ENCODE measurements at places on chromosomes 6 and 20. TPM values are rescaled to one million over a fixed set of nuclear protein-coding genes. Genes with fewer than 3 reads are reported as not detected.

DNA sequence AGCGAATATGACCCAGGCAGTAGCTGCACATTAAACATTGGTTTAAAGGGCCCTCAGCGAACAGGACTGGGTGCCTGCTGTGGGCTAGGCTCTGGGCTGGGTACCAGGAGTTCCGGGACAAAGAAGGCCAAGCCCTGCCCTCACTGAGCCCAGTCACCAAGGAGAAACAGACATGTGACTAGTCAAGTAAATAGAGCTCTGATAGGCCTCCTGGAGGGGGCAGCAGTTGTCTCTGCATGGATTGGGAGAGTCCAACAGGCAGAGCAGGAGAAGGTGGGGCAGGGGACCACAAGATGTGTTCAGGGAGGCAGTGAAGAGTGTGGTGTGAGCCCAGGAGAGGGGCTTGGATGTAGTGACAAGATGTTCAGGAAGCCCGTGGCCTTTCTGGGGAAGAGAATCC, 3.1 kb downstream of the HM13 start:
- DNase-seq, result no peak

DNA sequence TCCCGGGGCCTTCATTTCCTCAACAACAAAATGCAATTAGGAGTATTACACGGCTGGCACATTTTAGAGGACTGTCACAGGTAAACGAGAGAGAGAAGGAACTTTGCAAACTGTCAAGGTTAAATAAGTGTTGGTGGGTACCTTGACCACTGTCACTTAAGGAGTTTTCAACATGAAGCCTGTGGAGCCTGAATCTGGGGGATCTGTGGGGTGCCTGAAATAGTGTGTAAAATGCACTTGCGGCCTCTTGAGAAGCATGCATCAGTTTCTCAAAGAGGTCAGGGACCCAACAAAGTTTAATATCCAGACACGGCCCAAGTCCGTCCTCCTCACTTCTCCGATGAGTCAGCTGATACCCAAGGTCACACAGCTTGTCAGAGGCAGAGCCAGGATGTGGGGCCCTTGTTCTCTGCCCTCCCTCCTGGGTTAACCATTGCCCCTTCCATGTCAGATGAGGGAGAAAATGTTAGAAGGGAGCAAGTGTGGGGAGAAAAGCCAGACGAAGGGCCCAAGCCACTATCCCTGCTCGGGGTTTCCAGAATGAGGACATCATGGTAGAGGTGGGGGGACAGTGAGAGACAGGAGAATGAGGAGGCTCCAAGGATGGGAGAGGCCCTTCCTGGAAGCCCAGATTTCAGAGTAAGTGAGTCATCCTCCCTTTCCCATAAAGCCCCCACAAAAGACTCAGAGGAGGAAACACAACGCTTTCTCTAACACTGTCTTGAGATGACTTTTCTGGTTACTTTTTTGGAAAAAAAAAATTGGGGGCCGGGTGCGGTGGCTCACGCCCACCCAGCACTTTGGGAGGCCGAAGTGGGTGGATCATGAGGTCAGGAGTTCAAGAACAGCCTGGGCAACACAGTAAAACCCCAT, 42.2 kb downstream of the C6orf132 start:
- no peak for DNase-seq

DNA sequence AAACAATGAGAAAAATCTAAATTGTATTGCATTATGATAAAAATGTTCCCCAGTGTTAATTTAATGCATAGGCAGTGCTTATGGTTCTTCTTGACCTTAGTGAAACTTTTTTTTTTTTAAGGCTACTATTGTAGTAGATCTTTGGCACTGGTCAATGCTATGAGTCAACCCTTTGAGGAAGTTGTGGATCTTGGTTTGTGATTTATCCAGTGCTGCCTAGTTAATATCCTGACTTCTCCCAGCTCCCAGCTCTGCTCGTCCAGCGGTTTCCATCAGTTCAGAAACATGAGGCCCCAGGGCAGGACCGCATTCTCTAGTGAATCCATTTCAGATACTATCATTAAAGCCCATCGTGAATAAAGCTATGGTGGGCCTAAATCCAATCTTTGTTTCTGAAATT, 364.5 kb upstream of the JARID2 start:
- DNase-seq, result no peak

DNA sequence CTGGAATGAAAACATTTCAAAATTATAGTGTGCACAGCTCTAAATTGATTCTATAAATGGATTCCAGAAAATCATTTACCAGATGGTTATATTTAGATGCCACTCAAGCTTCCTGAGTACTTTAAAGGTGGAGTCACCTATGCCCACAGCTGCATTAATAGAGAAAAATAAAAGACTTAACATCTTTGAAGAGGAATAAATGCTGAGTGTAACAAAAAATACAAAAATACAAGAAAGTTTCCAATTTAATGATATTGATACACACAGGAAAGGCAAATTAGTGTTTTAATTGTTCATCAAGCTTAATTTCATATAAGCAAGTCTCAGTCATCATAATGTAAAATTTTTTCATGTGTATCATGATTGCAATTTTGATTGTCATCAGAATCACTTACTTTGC, 89.5 kb upstream of the MANEA start:
- DNase-seq, result no peak

GRCh38 chr6:119028091-119028490, 50.4 kb downstream of the FAM184A start:
- no peak for DNase-seq

- no peak for DNase-seq
Observed at GRCh38 chr20:38065764-38066375, 32.3 kb downstream of the RPRD1B start.

GRCh38 chr6:133179481-133179880, 61.7 kb upstream of the EYA4 start:
- DNase-seq, result no peak

DNA sequence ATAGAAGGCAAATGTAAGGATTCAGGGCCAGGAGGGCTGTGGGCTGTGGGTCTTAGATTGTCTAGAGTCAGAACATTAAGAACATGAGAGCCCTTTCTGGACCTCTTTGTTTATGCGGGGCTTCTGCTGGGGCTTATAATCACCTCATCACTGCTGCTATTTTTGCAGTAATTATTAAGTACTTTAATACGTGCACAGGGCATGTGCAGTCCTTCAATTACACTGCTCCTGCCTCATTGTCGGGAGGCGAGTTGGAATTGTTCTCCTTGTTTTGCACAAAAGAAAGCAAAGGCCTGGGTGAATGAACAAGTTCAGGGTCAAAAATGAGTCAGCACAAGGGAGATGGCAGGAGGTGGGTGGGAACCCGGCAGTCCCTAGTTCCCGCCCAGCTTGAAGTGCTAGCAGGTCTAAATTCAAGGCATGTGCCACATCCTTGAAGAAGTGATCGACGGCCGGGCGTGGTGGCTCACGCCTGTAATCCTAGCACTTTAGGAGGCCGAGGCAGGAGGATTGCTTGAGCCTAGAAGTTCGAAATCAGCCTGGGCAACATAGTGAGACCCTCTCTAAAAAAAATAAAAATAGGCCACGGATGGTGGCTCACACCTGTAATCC, 34.4 kb upstream of the PTPN1 start:
- no peak for DNase-seq

DNA sequence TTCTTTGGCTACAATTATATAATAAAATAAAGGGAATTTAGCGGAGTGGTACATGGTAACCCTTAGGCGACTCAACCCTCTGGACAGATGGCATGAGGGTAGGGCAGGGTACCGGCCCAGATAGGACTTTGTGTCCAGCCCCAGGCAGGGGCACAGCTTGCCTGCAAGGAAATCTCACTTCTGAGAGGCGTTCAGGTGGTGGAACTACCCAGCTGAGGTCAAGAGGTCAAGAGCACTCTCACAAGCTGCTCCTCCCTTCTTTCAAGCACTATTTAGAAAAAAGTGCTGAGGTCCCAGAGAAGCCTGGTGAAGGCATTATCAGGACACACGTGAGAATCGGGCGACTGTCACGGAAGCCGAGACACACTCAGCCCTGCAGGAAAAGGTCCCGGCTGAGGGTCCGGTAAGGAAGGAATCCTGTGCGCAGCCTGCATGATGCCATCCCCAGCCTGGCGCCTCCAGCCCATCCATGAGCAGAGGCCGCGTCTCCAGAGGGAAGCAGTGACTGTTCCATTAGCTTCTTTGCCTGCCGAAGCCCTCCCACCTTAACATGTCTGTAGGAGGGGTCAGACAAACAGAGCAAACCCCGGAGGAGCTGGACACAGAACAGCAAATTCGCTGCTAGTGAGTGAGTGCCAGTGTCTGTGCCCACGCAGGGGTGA, 54.8 kb downstream of the WDR27 start:
- DNase-seq, result peak; percentile 50

GRCh38 chr6:132907231-132907630, 92.9 kb downstream of the RPS12 start:
- no peak for DNase-seq

DNA sequence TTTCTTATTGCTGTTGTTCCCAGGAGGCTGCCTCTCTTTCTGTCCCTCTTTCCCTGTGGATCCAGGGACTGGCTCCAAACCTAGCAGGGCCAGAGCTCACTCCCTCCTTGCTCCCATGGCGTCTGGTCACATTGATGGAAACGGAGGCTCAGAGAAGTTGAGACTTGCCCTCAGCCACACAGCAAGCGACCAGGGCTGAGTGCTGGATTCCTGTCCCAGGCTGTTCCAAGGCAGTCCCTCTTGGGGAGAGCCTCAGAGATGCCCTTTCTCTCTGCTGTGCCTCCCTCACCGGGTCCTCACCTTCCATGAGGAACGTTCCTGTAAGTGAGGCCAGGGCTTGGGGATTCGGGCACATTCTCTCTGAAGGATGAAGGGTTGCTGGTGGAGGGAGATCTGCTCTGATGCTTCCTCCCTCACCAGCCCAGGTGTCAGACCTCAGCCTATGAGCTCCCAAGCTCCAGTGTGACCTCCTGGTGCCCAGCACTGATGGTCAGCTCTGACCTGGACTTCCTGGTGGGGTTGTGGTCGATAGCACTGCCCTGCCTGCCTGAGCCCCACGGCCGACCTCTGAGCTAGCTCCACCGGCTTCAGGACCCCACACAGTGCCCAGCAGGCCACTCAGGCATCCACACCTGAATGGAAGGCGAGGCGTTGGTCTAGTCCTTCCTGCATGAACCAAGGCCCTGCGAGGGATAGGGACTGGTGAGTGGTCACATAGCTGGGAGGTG, 26.8 kb downstream of the SUN5 start:
- DNase-seq, result peak; percentile 65

GRCh38 chr6:134317471-134318131, at the start of gene SGK1:
TSS of gene SGK1 (minus strand) at chr6:134318112. CDS start at chr6:134317460, 652 bp downstream.
- no peak for DNase-seq

- no peak for DNase-seq
Observed at GRCh38 chr20:38624084-38624483, 22.5 kb downstream of the ARHGAP40 start.

GRCh38 chr6:46510651-46511050, 19.4 kb upstream of the RCAN2 start:
- no peak for DNase-seq

GRCh38 chr20:17522528-17522927, 8.7 kb downstream of the BFSP1 start:
- no peak for DNase-seq

- no peak for DNase-seq
Observed at GRCh38 chr6:143724876-143725275, 47.1 kb downstream of the PHACTR2 start.

- no peak for DNase-seq
Observed at GRCh38 chr6:146859206-146859605, 260.4 kb downstream of the ADGB start.

DNA sequence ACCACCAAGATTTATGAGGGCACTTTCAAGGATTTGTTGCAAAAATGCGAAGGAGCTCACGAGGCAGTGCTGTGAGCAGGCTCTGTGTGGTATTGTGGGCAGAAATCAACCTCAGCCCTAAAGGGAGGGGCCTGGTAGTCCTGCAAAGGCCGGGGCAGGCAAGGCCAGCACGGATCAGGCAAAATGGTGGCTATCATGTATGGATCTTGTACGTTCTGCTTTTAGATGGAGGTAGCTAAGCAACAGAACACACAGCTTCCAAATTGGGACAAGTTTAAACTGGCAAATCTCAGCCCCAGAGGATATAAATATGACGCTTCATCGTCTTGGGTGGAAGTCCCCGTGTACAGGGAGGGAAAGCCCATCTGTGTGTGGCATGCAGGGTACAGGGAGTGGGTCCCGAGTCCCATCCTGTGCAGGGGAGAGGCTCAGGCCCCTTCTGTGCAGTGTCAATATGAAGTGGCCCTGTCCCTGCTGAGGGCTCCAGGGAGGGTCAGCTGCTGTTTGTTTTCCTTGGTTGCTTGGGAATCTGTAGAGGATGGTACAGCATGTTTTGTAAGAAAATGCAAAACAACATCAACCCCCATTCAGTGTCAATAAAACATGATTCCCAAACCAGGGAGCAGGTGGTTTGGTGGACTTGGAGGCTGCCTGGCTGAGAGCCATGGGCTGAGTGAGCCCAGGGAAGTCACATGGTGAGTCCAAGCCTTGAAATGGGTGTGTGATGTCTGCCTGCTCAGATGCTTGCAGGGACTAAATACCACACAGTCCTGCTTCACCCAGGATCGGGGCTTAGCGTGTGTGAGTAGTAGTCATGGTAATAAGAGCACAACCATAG, 113.0 kb downstream of the SYCP2 start:
- no peak for DNase-seq

DNA sequence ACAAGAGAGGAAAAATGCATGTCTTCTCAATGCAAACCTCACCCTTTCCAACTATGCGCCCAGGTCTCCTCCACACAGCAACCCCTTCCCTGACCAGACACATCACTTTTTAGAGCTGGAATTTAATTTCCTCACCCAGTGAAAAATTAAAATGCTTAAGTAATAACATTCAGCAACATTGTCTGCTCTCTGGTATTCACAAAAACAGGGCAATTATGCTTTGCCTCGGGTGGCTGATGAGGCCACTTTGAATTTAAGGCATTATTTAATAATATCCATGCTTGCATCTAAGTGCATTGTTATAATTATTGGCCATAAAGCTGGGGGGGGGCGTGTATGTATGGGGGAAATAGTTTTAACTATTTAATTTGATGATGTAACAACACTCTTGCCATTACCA, 777.8 kb upstream of the NRSN1 start:
- DNase-seq, result no peak

GRCh38 chr6:167995302-167995701, 2.2 kb upstream of the KIF25 start:
- DNase-seq, result no peak

The NMBR gene
- 0.22 TPM for total RNA-seq

The RAE1 gene
- total RNA-seq, result 38.2 TPM

The MCCD1 gene
- total RNA-seq, result not detected

The MRAP2 gene
- 0.74 TPM for total RNA-seq

The MICB gene
- total RNA-seq, result 0.86 TPM

The IL17F gene
- not detected for total RNA-seq

The LY6G6C gene
- 2.5 TPM for total RNA-seq

The FERMT1 gene
- 7.1 TPM for total RNA-seq

The ADGRF5 gene
- total RNA-seq, result 0.58 TPM

The LTA gene
- 0.22 TPM for total RNA-seq

The NRSN1 gene
- total RNA-seq, result 0.17 TPM
